ENCODE measurements at places on chromosomes 16 and 17. TPM values are rescaled to one million over a fixed set of nuclear protein-coding genes. Genes with fewer than 3 reads are reported as not detected.

- no peak overlapping the region for H3K4me3 ChIP-seq
- peaks cover 17% of the 10 kb centered on the region for H3K27me3 ChIP-seq
- H3K4me1 ChIP-seq = no peaks in the 10 kb centered on the region
- no peak overlapping the region for H3K27ac ChIP-seq
- H3K36me3 ChIP-seq = no peaks in the 10 kb centered on the region
These were observed 25.1 kb downstream of the TBX4 start for GRCh38 chr17:61477204-61477834.

GRCh38 chr16:50731130-50731988 is 10.5 kb upstream of the CYLD start:
- peaks cover 1% of the 10 kb centered on the region for H3K36me3 ChIP-seq
- H3K4me3 ChIP-seq = no peak overlapping the region
- no peak overlapping the region for H3K27ac ChIP-seq
- H3K27me3 ChIP-seq = no peaks in the 10 kb centered on the region
- DNase-seq = no peak
- peaks cover 12% of the 10 kb centered on the region for H3K4me1 ChIP-seq

DNA sequence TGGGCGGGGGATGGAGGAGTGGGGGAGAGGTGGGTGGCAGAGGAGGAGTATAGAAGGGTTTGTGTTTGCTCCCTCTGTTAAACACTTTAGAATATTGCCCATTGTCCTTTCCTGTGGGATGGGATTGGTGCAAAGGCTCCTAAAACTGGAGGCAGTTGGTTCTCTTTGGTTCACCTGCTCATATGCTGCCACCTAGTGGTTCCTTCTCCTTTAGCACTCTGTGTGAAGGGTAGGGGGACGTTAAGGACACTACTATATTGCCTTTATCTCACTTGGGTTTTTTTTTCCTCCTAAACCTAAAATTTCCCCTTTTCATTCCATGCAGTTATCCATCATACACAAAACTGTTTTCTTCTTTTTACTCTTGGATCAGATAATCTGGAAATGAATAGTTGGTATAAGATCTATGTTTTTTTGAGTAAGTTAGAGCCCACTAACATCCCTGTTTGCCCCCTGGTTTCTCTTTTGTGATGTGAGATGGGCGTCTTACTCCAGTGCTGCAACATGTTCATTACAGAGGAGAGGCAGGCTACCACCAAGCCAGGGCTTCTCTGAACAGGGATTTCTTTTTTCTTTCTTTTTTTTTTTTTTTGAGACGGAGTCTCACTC is 23.8 kb downstream of the SNX11 start:
- H3K4me3 ChIP-seq = no peak overlapping the region
- no peaks in the 10 kb centered on the region for H3K27me3 ChIP-seq
- H3K4me1 ChIP-seq = peaks cover 4% of the 10 kb centered on the region
- H3K27ac ChIP-seq = no peak overlapping the region

Gene NPIPA1
- total RNA-seq = 89.6 TPM

Gene MYH8
- not detected for total RNA-seq

DNA sequence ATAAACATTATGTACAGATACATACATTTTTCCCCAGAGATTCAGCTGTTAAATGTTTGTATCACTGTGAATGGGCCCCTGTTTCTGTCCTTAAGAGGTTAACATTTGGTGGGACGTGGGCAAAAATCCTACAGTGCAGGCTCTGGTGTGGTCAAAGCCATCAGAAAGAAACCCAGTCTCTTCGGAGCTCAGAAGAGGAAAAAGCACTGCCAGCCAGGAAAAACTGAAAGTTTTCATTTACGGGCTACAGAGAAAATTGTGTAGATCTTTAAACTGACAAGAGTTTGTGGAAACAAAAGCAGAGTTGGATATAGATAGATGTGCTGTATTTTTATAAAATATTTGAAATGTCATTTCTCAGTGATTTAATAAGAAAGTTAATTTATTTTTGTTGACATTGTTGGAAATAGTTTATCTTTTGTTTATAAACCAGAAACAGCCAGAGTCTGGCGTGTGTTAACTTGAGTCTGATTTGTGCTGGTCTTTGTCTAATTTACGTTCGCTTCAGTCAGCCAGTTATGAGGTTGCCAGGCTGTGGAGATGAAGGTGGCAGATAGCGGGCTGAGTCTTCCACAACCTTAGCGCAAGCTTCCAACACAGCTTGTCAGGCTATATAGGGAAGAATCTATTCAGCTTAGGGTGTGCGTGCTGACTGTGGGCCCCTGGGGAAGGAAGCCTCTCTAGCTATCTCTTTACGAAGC is 9.5 kb upstream of the TEKT3 start:
- H3K4me3 ChIP-seq = no peak overlapping the region
- H3K36me3 ChIP-seq = no peaks in the 10 kb centered on the region
- no peak for DNase-seq
